ENCODE measurements at places on chromosomes 2 and 18.

DNA sequence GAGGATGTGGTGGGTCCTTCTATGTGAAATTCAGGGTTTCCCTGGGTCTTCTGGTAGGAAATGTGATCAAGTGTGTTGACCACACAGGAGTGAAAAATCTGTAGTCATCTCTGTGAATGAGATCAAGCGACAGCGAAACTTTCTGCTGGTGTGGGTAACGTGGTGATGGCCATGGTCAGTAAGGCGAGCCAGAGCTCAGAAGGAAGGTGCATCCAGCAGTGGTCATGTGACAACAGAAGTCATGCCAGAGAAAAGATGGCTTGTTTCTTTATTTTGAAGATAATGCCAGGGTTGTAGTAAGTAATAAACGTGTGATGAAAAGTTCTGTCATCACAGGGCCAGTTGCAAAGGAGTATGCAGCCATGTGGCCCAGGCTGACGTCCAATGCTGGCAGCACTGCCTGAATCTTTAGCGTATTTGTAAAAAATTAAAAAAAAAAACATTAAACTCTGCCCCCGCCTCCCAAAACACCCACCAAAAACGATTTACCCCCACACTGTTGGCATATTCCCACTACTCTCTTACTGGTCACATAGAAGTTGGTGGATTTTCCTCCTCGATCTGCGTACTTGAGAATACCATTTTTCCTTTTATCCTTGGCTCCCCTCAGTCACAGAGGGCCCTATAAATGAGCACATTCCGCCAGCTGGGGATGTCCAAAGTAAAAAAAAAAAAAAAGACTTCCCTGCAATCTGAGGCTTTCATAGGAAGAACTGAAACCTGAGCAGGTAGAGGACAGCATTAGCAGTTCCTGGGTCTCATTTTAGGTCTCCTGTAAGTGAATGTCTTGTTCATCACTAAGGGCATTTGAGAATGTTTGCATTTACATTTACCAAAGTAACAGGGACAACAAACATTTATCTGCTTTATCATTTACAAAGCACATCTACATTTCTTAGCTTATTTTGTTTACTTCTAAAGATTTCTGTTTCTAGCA, 70.6 kb downstream of the SLC4A3 start:
- no peak for DNase-seq

GRCh38 chr2:182943339-182943738, 76.9 kb upstream of the FRZB start:
- DNase-seq = no peak

- DNase-seq = no peak
These were observed 87.5 kb downstream of the PLEKHM3 start for GRCh38 chr2:207937823-207938222.

DNA sequence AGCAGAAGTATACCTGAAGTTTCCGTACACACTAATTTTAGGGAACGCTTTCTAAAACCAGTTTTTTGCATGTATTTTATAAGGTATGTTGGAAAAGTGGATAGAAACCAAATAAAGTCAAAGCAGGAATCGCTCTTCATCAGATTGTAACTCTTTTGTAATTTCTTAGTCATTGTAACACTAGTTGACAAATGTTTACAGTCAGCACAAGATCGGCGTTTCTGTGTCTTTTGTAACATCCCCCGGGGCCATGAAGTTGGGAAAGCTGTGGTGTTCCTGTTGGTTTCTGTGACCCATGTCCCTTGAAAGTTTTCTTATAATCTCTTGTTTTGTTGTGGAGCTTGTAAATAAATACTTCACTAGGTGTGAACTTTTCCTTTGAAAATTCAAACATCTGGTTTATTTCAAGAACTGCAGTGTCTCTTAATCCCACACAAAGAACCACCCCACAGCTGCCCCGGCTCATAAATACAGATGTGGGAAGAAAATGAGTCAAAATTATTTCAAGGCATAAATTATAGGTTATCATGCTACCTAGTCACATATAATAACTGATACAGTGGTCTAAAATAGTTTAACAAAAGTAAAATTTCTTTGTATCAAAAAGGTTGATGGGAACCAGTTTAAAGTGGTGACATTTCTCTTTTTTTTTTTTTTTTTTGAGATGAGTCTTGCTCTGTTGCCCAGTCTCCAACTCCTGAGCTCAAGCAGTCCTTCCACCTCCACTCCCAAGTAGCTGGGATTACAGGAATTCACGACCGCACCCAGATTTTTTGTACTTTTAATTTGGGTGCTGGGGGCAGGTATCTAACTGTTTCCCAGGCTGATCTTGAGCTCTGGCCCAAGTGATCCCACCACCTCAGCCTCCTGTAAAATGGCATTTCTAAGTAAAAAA, 751 bp upstream of the NMI start:
- DNase-seq = no peak

DNA sequence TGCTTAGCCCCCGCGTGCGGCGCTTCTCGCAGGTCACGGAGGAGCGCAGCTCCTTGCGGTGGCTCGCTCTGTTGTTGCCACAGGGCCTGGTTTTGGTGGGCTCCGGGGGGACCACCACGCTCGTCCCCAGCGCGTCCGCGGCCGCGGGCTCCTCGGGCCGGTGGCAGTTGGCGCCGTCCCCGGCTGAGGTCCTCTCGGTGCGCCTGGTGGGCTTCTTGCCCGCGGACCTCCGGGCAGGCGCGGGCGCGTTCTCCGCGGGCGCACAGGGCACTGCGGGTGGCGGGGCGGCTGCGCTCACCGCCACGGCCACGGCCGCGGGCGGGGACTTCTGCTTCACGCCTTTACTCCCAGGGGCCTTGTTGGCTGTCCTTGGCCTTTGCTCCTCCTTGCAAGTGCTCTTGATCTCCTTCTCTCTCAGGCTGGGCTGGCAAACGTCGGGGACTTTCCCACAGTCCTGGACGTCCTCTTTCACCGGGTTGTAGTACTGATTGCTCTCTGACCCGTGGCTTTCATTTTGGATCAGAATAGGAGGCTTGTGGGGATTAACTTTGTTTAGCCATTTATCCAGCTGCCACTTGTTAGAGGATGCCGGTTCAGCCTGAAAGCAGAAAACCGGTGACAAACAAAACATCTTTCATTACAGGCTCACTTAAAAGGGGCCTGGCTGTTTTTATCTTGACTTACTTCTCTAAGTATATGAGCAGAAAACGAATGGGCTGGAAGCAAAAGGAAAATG, 104.0 kb upstream of the REV1 start:
- DNase-seq = no peak

DNA sequence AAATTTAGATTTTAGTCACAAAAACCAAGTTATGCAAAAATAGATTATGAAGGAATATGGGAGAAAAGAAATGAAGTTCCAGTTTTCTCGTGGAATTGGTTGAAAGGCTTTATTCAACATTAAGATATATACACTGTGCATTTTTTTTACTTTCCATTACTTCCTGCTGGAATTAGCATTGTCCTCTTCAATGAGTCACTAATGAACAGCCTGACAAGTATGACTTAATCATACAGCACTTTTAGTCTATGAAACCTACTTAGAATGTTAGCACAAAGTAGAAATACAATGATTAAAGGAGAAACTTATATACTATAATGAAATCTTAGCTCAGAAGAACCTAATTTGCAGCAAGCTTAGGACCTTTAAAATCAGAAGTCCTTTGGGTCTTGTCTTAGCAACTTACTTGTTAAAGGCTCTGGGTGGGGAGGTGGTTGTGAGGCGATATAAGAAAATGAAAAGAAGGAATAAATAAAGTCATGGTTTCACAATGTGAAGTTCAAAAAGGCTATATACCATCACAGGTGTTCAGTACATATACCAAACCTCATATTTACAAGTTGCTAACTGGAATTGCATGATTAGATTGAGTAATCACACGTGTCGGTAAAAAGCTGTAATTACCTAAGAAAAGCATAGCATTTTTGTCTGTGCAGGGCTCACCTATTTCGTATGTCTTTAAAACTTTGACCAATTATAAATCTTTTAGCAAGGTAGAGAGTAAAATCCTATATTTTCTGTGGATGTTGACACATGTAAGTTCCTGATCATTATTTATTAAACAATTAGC, 236.8 kb downstream of the CAMKMT start:
- DNase-seq = no peak

DNA sequence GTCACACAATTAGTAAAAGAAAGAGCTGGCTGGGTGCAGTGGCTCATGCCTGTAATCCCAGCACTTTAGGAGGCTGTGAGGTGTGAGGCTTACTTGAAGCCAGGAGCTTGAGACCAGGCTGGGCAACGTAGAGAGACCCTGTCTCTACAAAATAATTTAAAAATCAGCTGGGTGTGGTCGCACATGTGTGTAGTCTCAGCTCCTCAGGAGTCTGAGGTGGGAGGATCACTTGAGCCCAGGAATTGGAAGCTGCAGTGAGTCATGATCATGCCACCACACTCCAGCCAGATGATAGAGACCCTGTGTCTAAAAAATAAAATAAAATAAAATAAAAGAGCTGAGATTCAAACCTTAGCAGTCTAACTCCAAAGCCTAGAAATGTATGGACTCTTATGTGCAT, 39.0 kb upstream of the NEDD4L start:
- DNase-seq = no peak

DNA sequence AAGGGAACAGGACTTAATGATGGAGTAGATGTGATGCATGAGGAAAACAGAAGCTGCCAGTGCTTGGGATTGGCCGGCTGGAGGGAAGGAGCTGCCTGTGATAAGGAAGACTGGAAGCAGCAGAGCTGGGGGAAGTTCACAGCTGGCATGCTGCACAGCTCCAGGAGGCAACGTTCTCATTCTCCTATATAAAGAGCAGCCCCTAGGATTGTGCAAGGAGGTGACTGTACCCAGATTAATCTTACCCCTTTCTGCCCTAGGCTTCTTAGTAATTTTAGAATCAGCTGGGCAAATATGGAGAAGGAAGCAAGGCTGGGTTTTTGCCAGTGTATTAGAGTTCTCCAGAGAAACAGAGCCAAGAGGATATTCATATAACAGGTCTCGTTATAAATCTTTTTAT, 155.8 kb downstream of the ALPK2 start:
- no peak for DNase-seq

GRCh38 chr2:123917241-123917640, 107.8 kb upstream of the CNTNAP5 start:
- no peak for DNase-seq

GRCh38 chr18:20971886-20972267, 139.7 kb downstream of the ROCK1 start:
- DNase-seq = no peak

DNA sequence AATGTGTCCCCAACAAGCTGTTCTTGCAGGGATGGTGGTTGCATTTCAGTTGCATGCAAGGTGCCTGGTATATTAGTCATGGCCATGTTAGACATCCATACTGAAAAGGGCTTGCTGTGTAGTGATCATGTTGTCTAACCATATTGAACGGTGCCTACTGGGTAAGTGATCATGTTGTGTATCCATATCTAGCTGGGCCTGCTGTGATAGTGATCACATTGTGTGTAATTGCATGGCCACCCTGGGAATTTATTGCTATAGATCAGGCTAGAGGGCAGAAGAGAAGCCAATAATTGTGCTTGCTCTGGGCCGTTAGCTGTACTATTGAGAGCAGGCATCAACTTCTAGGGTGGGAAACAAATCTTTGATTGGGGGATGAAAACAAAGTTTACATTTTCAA, 9.8 kb upstream of the EPC2 start:
- DNase-seq = no peak

GRCh38 chr2:10004401-10004800, 38.9 kb upstream of the KLF11 start:
- no peak for DNase-seq

DNA sequence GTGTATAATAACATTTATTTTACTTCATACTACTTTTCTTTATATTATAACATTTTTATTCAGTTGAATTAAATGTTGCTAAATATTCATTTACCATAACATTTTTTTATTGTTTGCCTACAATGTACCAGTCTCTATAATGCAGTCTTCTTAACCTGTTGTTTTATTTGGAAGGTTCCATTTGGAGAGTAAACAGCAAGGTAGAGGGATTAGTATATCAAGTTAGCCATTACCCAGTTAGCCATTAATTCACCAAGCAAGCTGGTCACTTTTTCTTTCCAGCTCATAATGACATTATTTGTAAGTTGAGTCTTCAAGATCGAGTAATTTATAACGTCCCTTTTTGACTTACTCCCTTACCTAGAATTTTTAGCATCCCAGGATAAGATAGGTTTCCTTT, 29.7 kb upstream of the NT5C1B start:
- no peak for DNase-seq

DNA sequence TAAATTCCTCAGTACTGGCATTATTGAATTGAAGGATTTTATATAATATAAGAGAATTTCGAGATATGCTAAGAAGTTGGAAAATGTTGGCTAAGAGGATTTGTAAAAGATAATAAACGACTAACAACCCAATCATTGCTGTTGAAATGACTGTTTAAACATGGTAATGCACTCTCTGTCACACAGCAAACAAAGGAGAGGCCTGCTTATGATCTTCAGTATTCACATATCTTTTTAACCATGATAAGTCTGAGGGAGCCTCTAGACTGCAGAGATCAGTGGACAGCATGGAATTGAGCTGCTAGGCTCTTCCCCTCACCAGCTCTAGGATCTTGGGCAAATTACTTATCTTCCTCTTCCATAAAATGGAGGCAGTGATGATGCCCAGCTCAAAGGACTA, 2.7 kb downstream of the KCTD18 start:
- no peak for DNase-seq

DNA sequence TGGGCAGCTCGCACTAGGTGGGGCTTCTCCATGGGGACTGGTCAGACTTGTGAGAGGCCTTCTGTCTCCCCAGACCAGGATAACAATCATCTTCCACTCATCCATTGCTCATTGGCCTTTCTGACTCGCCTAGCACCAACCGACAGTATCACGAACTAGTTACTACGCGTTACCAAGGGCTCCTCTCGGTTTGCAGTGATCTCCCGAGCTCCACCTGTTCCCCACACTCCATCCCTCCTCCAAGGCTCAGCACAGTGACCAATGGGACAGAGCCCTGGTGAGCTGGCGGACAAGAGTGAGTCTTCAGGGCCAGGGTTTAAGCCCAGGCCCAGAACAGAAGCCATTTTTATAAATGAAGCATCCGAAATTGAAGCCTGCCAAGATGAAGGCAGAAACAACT, 42.8 kb upstream of the SMAD7 start:
- DNase-seq = no peak

- no peak for DNase-seq
These were observed 419.4 kb downstream of the DCDC2C start for GRCh38 chr2:4122726-4123125.

GRCh38 chr2:121001641-121002040, 266.0 kb downstream of the GLI2 start:
- DNase-seq = no peak

DNA sequence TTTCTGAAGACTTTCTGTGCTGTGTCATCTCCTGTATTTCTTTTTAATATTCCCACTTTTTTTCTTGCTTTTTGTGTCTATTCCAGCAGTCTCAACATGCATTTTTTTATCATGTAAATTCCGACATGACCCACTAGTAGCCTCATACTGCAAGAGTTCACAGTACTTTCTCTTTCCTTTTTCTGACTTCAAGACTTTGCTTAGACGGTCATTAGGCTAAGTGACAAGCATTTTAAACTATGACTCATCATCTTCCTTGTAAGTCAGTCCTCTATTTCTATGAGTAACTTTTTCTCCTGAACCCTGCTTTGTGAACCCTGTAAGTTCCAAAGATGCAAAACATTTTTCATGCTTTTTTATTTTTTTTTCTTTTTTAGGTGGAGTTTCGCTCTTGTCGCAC, 381.2 kb downstream of the TXNL1 start:
- no peak for DNase-seq

GRCh38 chr18:55605733-55606338, 17.8 kb upstream of the TCF4 start:
- DNase-seq = no peak

- DNase-seq = no peak
These were observed 22.3 kb downstream of the SLC35F5 start for GRCh38 chr2:113734185-113734584.

GRCh38 chr2:134122610-134123009, 131.3 kb upstream of the MGAT5 start:
- DNase-seq = no peak

All from SIG-M5 (cell line).